ENCODE measurements at places on chromosomes 7 and 10. TPM values are rescaled to one million over a fixed set of nuclear protein-coding genes. Genes with fewer than 3 reads are reported as not detected.

CNOT4 gene
- 32.8 TPM for total RNA-seq

GALNT17 gene
- 41.3 TPM for total RNA-seq

SPDYE2 gene
- not detected for total RNA-seq

BMPER gene
- total RNA-seq: 3.8 TPM

ZKSCAN5 gene
- total RNA-seq: 16.7 TPM

TRIM50 gene
- not detected for total RNA-seq

TAF5 gene
- 6.9 TPM for total RNA-seq

WDFY4 gene
- total RNA-seq: 1.7 TPM

DBNL gene
- 46.8 TPM for total RNA-seq

SHTN1 gene
- total RNA-seq: 22.9 TPM

PTPRN2 gene
- total RNA-seq: 35.7 TPM

CHAT gene
- total RNA-seq: 7.4 TPM

LRRC61 gene
- 8.2 TPM for total RNA-seq

SUN3 gene
- 0.36 TPM for total RNA-seq

AMPH gene
- total RNA-seq: 42.5 TPM

OR2A7 gene
- 0.91 TPM for total RNA-seq

RSPH10B2 gene
- total RNA-seq: 0.64 TPM

SLC26A3 gene
- 0.54 TPM for total RNA-seq

TRIM73 gene
- 8.5 TPM for total RNA-seq

CFAP46 gene
- 5.2 TPM for total RNA-seq

LIPK gene
- not detected for total RNA-seq

CDC14C gene
- total RNA-seq: not detected

CDHR1 gene
- 9.3 TPM for total RNA-seq

TMEM139 gene
- 0.64 TPM for total RNA-seq
